Amniotic stem cell (primary cell): ENCODE measurements at places on chromosomes 4 and X.

DNA sequence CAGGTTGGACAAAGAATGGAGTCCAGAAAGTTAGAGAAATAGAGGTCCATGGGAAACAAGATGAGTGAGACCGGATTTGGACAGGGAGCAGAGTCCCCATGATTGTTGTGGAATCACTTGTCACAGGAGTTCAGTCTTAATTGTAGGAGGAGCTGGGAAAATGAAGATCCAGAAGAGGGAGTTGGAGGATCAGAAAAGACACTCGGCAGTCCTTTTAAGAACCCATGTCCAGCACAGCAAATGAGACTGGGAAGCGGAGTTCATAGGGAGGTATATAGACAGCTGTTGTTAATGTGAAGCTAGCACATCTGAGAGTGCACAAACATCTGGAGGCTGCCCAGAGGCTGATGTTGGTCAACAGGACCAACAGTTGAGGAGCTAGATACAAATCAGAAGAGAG lies 111.4 kb upstream of the RXFP1 start:
- DNase-seq, result no peak

- DNase-seq, result no peak
These were observed 129.7 kb downstream of the CPE start for GRCh38 chr4:165508372-165509120.

- DNase-seq, result no peak
These were observed 876.6 kb upstream of the GRID2 start for GRCh38 chr4:91427171-91427570.

DNA sequence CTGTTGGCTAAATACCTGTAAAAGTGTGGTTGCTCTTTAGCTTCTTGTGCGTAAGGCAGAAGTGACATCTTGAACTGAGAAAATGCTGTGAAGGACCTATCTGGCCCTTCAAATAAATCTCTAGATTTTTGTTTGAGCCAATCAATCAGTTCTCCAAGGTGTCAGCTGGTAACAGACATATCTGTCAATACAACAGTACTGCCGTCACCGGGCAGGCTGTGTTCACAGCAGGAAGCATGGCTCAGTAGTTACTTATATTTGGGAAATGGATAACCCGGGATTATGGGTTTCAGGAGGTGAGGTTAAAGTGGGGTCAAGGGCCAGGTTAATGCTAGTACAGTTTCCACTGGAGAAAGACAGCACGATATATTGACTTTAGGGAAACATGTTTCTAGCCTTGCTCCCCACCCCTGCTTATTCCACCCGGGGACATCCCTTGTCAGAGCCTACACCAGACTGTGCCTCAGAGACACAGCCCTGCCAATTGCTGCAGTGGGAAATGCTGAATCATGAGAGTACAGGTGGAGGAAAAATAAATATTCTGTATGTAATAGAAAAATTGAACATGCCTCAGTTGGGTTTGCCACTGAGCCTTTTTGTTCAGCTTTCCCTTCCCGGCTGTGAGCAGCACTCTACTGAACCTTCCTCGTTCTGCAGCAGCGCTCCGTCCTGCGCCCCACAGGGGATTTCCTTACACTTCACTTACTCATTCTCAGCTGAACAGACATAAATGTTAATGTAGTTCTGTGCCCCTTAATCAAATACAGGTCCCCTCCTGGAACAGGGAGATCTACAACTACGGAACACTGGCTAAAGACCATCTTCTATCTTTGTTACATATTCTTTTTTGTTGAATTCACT lies 121.1 kb downstream of the MGST2 start:
- DNase-seq, result no peak

GRCh38 chrX:108245462-108245861 lies 153.9 kb downstream of the ATG4A start:
- no peak for DNase-seq

- no peak for DNase-seq
These were observed 495.4 kb downstream of the PACRGL start for GRCh38 chr4:21195682-21196081.

- no peak for DNase-seq
These were observed 9.6 kb upstream of the SLAIN2 start for GRCh38 chr4:48331577-48332330.

DNA sequence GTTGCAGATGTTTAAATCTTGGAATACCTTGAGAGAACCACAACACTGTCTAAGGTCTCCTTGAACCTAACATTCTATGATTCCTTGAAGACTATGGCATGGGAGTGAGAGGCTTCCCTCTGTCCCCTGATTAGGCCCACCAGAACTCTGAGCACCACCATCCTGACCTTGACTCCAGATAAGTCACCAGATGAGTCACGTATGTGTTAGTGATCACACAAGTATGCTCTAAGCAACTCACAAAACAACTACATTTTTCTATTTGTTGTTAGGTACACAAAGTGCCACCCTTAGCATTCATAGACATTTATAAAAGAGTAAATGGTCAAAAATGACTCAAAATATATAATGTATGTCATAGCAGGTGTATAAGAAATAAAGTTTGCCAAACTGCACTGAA lies 252.9 kb upstream of the CXXC4 start:
- DNase-seq, result no peak

GRCh38 chr4:96227515-96227914 lies 387.6 kb downstream of the PDHA2 start:
- no peak for DNase-seq

DNA sequence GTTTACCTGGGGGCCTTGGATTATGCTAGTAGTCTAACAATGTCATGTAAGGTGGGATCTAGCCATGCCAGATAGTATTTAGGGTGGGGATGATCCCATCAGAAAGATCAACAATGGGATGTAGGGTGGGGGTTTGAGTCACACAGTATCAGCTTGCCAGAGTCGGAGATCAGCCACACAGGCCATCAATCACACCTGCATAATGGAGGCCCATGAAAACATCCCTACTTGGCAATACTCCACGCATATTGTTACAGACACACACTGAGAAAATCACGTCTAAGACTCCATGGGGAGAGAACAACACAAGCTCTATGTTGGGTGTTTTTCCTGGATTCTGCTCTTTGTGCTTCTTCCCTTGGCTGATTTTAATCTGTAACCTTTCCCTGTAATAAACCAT lies 49.5 kb upstream of the SLC25A4 start:
- no peak for DNase-seq

- no peak for DNase-seq
These were observed 87.6 kb downstream of the JAKMIP1 start for GRCh38 chr4:6112606-6113290.

DNA sequence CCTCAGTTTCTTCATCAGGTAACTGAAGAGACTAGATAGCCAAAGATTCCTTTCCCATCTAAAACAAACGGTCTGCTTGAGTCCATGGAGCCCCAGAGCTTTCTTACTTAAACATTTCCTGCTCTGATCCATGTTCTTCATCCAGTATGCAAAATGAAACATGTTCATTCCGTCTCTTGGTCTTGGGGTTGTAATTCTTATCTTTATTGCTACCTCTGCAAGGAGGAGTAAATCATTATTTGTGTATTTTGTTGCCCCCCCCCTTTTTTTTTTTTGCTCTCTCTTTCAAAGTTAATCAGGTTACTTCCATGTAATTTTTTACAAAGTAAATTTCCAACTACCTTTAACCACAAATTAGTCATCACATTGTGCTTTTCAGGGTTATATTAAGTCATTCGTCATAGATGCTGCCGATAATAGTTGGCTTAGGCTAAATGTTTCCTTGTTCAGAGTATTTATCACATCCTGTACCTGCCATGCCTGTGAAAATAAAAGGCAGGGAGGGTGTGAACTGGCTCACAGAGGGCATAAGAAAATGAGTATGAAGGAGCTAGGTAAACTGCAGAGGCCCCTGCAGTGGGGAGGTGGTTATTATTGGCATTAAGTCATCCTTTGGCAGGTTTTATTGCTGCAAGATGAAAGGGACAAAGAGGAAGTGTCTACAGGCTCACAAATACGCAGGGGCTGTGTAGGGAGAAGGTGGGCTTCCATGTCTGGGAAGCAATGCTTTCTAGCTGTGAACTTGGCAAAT lies 76.7 kb upstream of the HS3ST1 start:
- DNase-seq, result no peak
